ENCODE measurements at places on chromosomes 6 and 20.

DNA sequence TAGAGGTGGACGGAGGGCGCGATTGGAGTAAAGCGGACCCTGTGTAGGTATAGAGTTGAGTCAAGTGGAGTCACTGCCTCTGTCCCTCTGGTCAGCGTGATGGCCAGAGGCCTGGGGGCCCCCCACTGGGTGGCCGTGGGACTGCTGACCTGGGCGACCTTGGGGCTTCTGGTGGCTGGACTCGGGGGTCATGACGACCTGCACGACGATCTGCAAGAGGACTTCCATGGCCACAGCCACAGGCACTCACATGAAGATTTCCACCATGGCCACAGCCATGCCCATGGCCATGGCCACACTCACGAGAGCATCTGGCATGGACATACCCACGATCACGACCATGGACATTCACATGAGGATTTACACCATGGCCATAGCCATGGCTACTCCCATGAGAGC, 479 bp downstream of the SLC39A7 start:
- DNase-seq = no peak

DNA sequence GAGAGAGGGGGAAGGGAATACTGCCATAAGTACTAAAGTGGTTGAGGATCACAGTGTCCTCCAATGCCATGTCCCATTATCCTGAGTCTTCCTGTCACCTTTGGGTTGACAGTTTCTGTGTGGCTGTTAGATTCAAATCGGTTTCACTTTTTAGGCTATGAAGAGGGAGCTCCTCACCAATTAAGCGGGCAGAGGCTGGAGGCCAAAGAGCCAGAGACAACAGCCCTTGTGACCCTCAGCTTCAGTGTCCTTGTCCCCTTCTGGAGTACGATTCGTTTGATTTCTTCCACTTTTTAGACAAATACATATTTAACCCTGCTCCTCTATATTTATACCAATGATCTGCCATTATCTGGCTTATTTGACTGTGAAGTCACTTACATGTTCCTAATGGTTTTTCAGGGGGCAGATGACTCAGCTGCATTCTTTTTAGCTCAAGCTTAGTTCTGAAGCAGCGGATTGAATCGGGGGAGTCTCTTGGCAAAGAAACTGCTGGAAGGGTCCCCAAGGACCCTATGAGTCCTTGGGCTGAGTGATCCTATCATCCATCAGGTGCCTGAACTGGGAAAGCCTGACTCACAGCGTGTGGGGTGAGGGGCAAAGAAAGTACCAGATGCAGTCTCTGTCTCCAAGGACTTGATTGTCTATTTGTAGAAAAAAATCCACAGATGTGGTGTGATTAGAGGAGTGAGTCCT, 18.2 kb downstream of the FERMT1 start:
- no peak for DNase-seq

DNA sequence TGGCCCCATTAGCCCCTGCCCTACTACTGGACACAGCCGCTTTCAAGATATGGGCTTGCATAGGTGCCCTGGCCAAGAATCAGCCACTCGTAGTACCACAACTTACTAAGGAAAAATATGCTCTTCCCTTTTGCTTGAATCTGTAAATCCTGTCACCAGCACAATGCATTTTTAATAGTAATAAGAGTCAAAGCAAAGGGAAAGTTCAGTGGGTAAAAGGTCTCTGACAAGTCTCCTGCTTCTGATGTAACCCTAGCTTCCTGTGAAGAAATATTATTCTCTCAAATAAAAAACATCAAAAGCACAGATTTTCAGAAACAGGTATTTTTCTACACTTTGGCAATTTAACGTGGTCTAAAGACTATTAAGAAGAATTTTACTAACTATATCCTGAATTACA, 373.8 kb downstream of the GJA1 start:
- DNase-seq = no peak

- DNase-seq = no peak
Observed at GRCh38 chr6:41581381-41581991, 35.3 kb downstream of the FOXP4 start.

DNA sequence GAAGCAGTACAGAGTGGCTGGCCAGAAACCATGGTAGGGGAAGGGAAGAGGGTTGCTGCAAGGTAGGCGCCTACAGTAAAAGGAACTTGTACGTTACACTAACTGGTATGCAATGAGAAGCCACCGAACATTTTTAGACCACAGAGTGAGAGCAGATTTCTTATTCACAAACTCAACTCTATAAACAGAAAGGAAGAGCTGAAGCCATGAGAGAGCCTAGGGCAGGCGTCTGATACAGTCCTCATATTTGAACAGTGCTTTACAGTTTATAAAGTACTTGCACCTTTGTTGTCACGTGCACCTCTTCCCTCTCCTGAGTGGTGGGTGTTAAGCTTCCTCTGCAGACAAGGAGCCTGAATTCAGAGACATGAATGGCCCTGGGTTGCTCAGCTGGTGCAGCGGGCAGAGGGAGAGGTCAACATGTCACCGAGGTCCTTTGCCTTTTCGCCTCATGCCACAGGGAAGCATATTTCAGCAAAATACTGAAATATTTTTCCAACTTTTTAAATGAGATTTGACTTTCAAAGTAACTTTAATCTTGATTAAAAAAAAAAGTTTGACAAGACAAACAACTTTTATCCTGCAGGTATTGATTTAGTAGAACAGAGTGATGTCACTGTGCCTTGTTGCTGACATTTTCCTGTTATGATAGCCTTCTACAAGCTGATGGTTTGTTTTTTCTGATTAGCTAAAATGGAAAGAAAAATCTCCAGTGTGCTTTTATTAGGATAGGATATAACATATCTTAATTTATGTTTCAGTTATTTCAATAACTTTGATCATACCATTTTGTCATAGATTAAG, 23.8 kb downstream of the UST start:
- DNase-seq = no peak

- DNase-seq = no peak
Observed at GRCh38 chr6:115319823-115320222, 740.9 kb downstream of the FRK start.

GRCh38 chr6:111113336-111114086, 26.2 kb downstream of the SLC16A10 start:
- DNase-seq = peak; percentile 4

GRCh38 chr6:114435985-114436384, 93.2 kb upstream of the HS3ST5 start:
- no peak for DNase-seq

DNA sequence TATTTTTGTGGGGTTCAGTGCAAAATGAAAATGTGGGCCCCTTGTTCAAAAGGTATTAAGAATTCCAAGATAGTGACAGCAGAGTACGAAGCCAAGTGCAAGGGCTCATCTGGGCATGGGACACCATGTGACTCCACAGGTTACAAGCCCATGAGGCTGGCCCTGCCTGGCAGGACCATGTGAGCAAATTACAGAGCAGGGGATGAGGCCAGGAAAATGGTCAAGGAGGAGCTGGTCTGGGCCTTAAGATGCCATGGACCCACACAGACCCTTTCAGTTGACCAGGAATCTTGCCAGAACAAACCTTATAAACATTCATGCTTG, 86.9 kb downstream of the SNX5 start:
- DNase-seq = no peak

- no peak for DNase-seq
Observed at GRCh38 chr6:159919011-159919511, 28.3 kb downstream of the MAS1 start.

- no peak for DNase-seq
Observed at GRCh38 chr6:13535306-13535705, 39.1 kb upstream of the SIRT5 start.

- DNase-seq = peak; percentile 28
Observed at GRCh38 chr6:33428224-33428965, 8.5 kb downstream of the SYNGAP1 start.

DNA sequence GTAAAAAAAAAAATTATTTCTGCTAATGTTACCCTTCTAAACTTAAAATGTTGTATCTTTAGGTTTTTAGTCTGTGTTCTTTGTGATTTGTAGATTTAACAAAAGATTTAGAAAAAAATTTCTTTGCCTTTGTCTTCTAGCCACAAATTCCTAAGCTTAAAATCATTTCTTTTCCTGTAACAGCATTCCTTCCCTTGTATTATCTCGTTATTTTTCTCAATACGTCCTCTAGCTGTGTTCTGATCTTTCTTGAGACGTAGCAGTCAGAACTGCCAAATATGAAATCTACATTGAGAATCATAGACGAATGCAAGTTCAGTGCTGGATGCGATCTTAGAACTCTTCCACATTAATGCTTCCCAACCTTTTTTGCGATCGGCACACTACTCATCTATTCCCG, 283.1 kb downstream of the UTRN start:
- no peak for DNase-seq

DNA sequence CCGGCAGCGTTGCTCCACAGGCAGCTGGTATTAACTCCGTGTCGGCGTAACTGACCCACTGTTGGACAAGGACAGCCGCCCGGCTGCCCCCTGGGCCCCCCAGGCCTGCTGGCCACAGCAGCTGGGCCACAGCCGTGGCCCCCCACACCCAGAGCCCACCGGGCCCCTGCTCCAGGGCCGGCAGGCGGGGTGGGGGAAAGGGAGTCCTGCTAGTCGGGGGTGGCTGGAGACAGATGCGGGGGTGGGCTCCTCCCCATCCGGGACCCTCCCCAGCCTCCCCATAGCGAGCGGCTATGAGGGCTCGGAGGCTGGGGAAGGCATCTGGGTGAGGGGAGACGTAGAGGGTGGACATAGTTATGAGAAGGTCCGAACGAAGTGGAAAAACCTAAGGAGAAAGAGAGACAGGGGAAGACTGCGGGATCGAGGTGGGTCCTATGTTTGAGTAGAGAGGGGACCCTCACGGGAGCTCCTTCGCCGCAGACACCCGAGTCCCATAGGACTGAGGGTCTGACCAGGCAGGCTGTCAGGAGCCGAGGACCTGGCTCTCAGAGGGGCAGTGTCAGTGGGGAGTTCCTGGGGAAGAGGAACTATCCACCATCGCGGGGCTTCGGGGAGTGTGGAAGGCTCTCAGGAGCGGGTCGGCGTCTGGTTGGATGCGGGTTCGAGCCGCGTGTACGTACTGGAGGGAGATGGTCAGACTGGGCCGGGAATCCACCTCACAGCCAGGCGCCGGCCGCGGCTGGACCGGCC, 511 bp downstream of the VARS1 start:
- no peak for DNase-seq

- no peak for DNase-seq
Observed at GRCh38 chr6:27630727-27631608, 158.1 kb upstream of the ZNF184 start.

DNA sequence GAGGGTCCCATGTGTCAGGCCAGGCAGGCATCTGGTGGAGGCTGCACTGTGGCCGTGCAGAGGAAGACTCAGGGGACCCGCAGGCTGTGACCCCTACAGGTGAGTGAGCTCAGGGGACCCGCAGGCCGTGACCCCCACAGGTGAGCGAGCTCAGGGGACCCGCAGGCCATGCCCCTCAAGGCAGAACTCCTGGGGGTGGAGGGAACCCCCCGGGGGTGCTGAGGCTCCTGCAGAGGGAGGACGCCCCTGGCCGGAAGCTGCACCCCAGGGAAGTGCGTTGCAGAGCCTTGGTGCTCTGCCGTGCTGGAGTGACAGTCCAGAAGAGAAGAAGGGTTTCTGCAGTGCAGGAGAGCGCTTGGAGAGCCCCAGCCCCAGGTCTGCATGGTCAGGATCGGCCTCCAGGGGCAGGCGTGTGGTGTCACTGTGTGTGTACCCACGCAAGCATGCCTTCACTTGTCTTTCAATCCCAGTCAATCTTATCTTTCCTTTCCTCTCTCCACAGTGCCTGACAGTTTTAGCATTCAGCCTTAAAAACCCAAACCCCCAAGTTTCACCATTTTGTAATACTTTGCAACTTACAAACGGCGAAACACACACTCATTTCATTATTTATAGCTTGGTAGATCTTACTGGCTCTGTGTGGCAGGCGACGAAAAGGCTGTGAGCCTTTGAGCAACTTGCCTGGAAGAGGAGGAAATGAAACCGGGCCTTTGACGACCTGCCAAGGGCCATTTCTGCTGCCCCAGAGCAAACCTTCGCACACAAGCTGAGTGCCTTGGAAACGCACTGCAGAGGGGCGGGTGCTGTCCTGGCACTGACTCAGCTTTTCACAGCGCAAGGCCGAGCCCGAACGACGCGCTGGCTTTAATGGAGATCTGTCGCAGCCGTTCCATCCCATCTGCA, 101.4 kb upstream of the AGPAT4 start:
- no peak for DNase-seq

DNA sequence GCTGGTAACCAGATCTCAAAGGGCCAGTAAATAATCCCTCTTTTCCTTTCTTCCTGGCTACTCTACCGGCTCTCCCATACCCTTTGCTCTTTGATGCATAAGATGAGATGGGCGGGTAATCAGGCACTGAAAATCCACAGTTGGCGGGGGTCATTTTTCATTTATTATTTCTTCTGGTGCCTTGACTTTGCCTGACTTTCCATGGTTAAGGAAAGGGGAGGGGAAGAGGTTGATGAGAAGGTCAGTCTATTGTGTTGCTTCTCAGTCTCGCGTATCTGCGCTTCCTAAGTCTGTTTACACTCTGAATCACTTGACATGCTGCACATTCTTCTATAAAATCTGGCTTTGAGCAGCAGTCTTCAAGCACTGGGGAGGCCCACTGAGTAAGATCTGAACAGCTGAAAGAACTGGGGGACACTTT, 121.1 kb upstream of the HDGFL1 start:
- no peak for DNase-seq

GRCh38 chr6:90019216-90019615, 124.9 kb downstream of the GJA10 start:
- DNase-seq = no peak

DNA sequence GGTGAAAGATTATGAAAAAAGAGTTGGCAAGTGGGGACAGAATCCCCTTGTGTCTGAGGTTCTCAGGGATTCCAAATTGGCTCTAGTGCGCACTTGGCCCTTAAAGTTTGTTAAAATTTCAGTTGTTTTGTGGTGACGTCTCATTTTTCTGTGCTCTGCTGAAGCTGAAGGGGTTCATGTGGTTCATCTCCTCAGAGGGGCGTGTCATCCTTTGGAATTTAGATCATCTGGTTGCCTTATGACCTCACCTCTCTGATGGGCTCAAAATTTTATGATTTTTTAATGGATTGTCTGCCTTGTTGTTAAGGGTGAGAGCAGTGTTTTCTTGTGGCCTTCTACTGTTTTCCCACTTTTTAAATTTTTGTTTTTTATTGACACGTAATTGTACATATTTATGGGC, 20.3 kb downstream of the CYB5R4 start:
- no peak for DNase-seq

GRCh38 chr20:45350217-45350616, 2.0 kb upstream of the SDC4 start:
- no peak for DNase-seq

GRCh38 chr6:46606338-46606737, 46.3 kb downstream of the CYP39A1 start:
- no peak for DNase-seq

- no peak for DNase-seq
Observed at GRCh38 chr6:19465760-19466159, 371.4 kb upstream of the ID4 start.

- DNase-seq = no peak
Observed at GRCh38 chr6:19713984-19714383, 123.2 kb upstream of the ID4 start.

GRCh38 chr20:4791121-4791520, 69.4 kb downstream of the PRND start:
- DNase-seq = no peak

DNA sequence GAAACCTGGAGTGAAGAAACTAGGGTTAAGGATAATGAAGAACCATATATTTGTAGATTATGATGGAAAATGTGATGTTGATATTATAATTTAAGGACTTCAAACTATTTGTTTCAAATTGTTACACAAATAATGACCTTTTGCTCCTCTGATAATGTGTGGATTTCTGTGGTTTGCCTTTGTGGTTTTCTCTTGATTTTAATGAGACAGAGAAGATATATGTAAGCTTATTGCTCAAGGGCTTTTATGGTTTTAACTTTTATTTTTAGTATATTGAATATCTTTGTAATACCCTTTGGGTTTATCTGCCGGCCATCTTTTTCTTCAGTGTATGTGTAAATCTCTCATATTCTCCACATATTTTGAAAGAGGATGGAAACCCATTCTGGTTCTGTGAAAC, 362.3 kb downstream of the RIMS1 start:
- DNase-seq = no peak
